ENCODE measurements at places on chromosomes 2 and 18.

GRCh38 chr2:168215813-168216212 is 31.6 kb downstream of the STK39 start:
- no peak for DNase-seq

DNA sequence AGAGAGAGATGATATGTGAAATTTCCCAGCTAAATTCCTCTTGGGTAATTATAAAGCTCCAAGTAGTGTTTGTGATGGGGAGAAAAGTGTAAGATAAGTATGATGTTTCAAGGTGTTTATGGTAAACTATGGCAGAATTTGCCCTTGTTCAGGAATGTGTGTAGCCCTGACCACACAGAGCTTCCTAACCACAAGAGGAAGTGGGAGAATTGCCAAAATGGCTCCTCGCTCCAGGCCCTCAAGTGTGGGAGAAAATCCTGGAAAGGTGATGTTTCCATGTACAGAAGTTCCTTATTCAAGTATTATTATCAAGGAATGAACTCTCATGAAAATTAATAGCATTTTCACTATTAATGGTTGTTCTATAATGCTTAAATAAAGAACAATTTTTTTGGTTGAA is 878.3 kb downstream of the TDRD15 start:
- no peak for DNase-seq

DNA sequence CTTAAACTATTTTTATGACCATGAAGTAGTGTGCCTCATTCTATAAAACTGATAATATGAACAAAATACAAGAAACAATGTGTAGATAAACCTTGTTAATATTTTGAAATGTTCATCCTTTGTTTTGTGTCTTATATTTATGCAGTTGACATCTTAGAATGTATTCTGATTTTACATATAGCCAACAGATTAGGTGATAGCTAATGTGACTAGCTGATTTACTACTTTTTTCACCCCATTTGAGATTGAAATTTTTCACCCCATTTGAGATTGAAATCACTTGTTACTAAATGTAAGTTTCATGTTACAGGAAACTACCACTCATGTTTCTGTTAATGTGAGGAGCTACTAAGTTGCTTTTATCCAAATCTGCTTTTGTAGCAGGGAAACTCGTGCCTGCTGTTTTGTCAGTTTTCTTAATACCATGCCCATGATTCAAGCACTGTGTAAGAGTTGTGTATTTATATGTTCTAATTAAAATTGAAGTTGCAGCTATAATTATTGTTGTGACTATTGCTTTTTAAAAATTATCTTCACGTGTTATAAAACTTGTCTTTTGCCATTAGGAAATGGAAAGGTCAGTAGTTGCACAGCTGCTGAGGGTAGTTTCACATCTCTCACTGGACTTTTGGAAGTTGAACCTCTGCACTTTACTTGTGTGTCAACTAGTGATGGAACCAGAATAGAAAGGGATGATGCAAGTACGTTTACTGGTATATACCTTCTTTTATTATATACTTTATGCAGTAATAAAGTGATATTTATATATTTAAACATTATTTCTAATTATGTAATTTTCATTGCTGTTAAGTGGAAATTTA is 96.6 kb downstream of the BIRC6 start:
- DNase-seq, result no peak

- DNase-seq, result no peak
Measured at GRCh38 chr18:48402953-48403352, 6.2 kb downstream of the ZBTB7C start.

DNA sequence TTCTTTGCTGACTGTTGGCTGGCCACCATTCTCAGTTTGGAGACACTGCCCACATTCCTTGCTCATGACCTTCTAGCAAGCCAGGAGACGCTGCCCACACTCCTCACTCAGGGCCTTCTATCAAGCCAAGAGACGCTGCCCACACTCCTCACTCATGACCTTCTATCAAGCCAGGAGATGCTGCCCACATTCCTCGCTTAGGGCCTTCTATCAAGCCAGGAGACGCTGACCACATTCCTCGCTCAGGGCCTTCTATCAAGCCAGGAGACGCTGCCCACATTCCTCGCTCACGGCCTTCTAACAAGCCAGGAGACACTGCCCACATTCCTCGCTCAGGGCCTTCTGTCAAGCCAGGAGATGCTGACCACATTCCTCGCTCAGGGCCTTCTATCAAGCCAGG is 131.3 kb upstream of the CBLN2 start:
- no peak for DNase-seq

DNA sequence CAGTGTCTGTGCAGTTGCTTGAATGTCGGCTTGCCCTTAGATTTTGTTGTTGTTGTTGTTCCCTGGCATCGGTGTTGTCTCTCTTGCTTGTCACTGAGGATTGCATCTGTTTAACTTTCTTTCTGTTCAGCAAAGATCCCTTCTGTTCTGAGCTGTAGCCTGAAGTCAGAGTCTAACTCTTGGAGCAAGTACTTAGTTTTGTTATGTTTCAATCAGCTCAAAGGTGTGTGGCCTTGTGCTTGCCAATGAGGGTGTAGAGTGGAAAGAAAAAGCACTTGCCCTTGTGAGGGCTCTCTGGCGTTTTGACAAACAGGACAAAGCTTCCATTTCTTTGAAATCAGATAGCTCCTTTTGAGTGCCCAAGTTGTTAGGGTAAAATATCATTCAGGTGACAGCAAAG is 757.1 kb upstream of the CDH7 start:
- DNase-seq, result no peak

GRCh38 chr2:100407073-100407472 is 10.4 kb downstream of the CHST10 start:
- DNase-seq, result no peak

- peak; percentile 5 for DNase-seq
Measured at GRCh38 chr2:179410552-179411356, 146.1 kb upstream of the SESTD1 start.

GRCh38 chr18:8478968-8479370 is 130.3 kb upstream of the RAB12 start:
- no peak for DNase-seq

- no peak for DNase-seq
Measured at GRCh38 chr2:111662771-111663470, 221.1 kb downstream of the ANAPC1 start.

DNA sequence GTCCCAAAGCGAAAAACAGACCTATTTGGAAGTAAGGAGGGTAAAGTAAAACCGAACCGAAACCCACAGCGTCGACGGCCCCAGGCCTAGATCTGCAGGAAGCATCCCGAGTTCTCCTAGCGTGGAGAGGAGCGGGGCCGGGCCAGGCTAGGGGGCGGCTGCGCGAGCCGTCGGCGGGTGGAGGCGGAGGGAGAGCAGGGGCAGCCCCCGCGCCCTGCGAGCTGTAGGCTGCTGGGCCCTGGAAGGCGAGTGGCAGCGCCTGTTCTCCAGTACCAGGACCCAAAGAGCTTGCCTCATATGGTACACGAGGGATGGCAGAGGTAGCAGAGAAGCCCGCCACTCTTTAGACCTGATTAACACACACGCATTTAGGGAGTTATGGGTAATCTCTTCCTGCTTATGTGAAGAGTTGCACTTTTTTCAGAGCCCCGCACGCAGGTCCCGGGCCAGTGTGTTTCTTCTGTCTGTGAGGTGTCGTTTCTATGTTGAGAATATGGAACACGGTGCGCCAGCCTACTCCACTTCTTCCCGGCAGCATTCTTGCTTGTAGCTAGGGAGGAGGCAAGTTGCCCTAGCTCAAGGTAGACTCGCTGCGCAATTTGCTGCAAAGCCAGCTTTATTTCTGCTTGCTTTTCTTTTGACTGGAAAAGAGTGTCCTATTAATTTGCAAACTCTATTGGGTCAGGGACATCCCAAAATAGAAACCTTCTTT is 71.1 kb downstream of the ARHGEF33 start:
- DNase-seq, result no peak

GRCh38 chr18:13003466-13003896 is 12.3 kb downstream of the CEP192 start:
- DNase-seq, result no peak

GRCh38 chr2:85194780-85195480 is 61.7 kb downstream of the TCF7L1 start:
- no peak for DNase-seq

- no peak for DNase-seq
Measured at GRCh38 chr2:216925006-216925405, 65.1 kb upstream of the TNP1 start.

DNA sequence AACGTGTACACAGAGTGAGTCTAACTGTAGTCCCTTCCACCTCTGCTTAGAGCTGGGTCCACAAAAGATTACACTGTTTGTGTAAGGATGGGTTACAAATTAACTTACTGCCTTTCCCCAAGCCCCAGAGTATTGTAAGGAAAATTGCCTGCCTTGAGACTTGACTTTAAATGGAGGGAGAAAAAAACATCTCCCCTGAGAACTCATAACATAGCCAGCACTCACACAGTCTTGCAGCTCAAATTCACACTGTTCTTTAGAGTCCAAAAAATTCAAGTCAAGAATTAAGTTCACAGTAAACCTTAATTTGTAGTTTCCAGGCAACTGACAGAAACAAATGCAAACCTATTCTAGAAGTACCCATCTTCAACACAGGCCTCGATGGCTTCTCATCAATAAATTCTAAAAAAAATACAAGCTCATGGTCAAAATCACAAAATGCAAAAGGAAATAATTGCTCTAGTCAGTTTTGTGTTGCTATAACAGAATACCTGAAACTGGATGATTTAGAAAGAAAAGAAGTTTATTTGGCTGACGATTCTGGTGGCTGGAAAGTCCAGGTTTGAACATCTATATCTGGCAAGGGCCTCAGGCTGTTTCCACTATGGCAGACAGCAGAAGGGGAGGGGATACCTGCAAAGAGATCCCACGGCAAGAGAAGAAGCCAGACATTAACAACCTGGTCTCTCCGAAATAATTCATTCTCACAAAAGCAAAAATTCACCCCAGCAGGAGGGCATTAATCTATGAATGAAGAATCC is 34.6 kb upstream of the TMEM17 start:
- no peak for DNase-seq

GRCh38 chr2:162212366-162212765 is 30.9 kb downstream of the FAP start:
- DNase-seq, result no peak

DNA sequence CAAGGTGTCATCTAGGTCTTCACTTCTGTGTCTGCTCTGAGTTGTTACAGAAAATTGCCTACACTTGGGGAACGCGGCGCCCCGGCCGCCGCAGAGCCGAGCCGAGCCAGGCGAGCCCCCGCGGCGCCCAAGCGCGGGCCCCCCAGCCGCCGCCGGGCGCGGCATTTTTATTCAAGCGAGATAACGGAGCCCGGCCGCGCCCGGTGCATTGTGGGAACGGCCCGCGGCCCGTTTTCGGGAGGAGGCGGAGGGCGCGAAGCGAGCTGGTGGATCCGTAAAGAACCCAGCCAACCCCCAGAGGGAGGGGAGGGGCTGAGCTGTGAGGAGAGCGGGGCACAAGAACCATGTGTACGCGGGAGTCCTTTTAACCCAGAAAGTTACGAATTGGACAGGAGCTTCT is 191.8 kb downstream of the FTCDNL1 start:
- DNase-seq, result no peak

- DNase-seq, result no peak
Measured at GRCh38 chr18:27604583-27604982, 419.5 kb upstream of the CHST9 start.

- DNase-seq, result no peak
Measured at GRCh38 chr2:211077216-211077767, 520.9 kb downstream of the CPS1 start.

GRCh38 chr2:229610872-229611271 is 103.5 kb downstream of the DNER start:
- DNase-seq, result no peak

- no peak for DNase-seq
Measured at GRCh38 chr18:55863876-55864275, 275.9 kb upstream of the TCF4 start.

GRCh38 chr18:22933206-22933965 is at the start of gene RBBP8:
TSS of gene RBBP8 (plus strand) at chr18:22933328. CDS start at chr18:22936852, 3,524 bp downstream.
- peak; percentile 80 for DNase-seq

DNA sequence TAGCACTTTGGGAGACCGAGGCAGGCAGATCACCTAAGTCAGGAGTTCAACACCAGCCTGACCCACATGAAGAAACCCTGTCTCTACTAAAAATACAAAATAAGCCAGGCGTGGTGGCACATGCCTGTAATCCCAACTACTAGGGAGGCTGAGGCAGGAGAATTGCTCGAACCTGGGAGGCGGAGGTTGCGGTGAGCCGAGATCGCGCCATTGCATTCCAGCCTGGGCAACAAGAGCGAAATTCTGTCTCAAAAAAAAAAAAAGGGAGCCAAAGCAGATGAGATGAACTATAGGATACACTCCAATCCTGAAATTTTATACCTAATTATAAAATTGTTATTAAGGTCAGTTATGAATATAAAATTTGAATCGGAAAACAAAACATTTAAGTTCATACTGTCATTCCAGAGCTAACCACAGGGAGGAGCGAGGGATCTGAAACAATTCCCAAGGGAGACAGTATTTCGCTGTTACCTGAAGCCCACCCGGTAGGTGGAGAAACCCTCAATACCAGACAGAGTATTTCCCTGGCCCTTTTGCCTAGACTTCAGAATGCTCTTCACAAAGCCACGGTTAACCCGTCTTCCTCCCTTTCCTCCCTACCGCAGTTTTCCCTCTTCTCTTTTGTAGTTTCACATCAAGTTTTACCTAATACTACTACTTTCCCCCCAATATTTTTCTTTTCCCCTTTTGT is 1.4 kb downstream of the PPM1G start:
- no peak for DNase-seq

- peak; percentile 55 for DNase-seq
Measured at GRCh38 chr2:11778923-11779757, 32.7 kb downstream of the LPIN1 start.
